Activated naive CD4-positive, alpha-beta T cell treated with anti-CD3 and anti-CD28 coated beads for 36 hours (primary cell): ENCODE measurements at places on chromosomes 4 and X. TPM values are rescaled to one million over a fixed set of nuclear protein-coding genes. Genes with fewer than 3 reads are reported as not detected.

The ODAPH gene
- not detected for total RNA-seq

The H2BW2 gene
- total RNA-seq, result not detected

DNA sequence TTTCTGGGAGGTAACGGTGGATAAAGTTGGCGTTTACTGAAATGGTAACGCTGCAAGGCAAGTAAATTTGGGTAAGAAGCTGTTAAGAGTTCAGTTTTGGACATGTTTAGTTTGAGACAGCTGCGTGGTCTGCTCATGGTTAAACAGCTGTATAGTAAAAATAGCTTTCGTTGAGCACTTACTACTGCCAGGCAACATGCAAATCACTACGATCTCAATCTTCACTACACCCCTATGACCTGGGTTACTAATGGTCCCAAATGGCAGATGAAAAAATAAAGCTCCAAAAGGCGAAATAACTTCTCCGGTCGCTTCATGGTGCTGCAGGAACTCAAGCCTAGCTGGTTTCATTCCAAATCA lies 22.2 kb downstream of the FABP2 start:
- H3K36me3 ChIP-seq, result peaks cover 30% of the 10 kb centered on the region
- DNase-seq, result no peak
- H3K27ac ChIP-seq, result peak overlapping the region; percentile 95
- H3K4me1 ChIP-seq, result peaks cover 25% of the 10 kb centered on the region

DNA sequence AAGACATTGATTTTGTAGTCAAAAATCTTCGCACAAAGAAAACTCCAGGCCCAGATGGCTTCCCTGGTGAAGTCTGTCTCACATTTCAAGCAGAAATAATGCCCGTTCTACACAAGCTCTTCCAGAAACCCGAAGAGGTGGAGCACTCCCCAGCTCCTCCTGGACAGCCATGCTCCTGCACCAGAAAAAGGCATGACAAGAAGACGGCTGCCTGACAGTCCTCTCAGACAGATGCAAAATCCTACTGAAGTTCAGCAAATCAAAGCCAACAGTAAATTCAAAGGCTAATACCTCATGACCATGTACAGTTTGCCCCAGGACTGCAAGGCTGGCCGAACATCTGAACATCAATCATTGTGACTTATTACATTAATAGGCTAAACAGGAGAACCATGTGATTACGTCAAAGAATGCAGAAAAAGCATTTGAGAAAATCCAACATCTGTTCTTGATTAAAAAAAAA lies 30.8 kb upstream of the MXD4 start:
- H3K4me1 ChIP-seq, result peaks cover 40% of the 10 kb centered on the region
- H3K27me3 ChIP-seq, result no peaks in the 10 kb centered on the region
- H3K36me3 ChIP-seq, result peaks cover 2% of the 10 kb centered on the region
- H3K4me3 ChIP-seq, result no peak overlapping the region
- no peak for DNase-seq
- H3K27ac ChIP-seq, result no peak overlapping the region

GRCh38 chr4:38802561-38803355 lies 1.8 kb downstream of the TLR1 start:
- DNase-seq, result no peak
- H3K4me3 ChIP-seq, result no peak overlapping the region
- H3K27me3 ChIP-seq, result no peaks in the 10 kb centered on the region
- H3K4me1 ChIP-seq, result peaks cover 30% of the 10 kb centered on the region
- peaks cover 42% of the 10 kb centered on the region for H3K36me3 ChIP-seq

GRCh38 chrX:68693481-68694434 lies 46.3 kb downstream of the STARD8 start:
- H3K27ac ChIP-seq, result no peak overlapping the region
- no peaks in the 10 kb centered on the region for H3K36me3 ChIP-seq
- peaks cover 3% of the 10 kb centered on the region for H3K4me1 ChIP-seq

DNA sequence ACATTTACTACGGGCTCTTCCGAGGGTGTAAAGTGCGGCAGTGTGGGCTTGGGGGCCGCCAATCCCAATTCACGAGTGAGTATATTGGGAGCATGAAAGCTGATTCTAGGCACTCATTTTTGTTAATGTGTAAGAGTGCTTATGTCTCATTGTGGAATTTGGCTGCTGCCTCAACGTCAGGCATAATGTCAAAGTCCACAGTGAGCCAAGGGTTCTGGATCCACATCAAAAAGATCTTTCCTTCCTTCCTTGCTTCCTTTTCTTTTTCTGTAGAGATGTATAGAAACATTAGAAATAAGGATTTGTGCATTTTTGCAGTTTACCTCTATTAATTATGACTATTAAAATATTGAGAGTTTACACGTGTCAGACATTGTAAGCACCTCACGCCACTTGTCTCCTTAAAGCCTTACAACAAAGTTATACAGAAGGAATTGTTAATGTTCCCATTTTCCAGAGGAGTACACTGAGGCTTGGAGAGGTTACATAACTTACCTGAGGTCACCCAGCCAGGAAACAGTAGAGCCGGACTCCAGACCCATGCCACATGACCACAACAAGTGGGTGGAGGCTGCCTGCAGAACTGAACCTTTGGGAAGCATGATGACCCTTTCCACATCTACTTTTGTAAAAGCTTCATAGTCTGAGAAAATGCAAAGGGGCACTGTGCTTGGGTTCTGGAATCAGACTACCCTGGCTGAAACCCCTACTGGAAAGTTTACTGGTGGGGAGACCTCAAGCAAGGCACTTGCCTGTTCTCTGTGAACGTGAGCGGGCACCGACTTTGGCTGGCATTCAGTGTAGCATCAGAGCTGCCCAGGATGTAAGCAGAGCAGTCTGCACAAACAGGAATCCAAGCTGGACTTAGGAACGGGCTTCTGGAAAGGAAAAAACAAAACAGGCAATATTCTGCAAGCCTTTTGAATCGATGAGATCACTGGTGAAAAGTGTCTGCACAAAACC lies 761 bp downstream of the CLRN2 start:
- H3K36me3 ChIP-seq, result peaks cover under 1% of the 10 kb centered on the region
- DNase-seq, result no peak
- peaks cover 8% of the 10 kb centered on the region for H3K4me1 ChIP-seq
- no peak overlapping the region for H3K27ac ChIP-seq
- peaks cover 5% of the 10 kb centered on the region for H3K27me3 ChIP-seq

- H3K27me3 ChIP-seq, result no peaks in the 10 kb centered on the region
- DNase-seq, result peak; percentile 39
- peaks cover 13% of the 10 kb centered on the region for H3K4me1 ChIP-seq
- no peak overlapping the region for H3K27ac ChIP-seq
These were observed 103.6 kb upstream of the BCOR start for GRCh38 chrX:40201329-40201885.
